Smooth muscle cell of the coronary artery (primary cell): ENCODE measurements at places on chromosomes 16 and 17. TPM values are rescaled to one million over a fixed set of nuclear protein-coding genes. Genes with fewer than 3 reads are reported as not detected.

MMP25 gene
- total RNA-seq = under 0.01 TPM in 1 of 2 replicates, not detected in the other

CDYL2 gene
- 3.2 and 5.6 TPM in 2 replicates for total RNA-seq

IRF8 gene
- total RNA-seq = not detected in 2 replicates

DOC2B gene
- total RNA-seq = not detected in 2 replicates

HOXB1 gene
- not detected in 2 replicates for total RNA-seq

CD7 gene
- total RNA-seq = not detected in 2 replicates

GP1BA gene
- not detected in 2 replicates for total RNA-seq

MEOX1 gene
- total RNA-seq = under 0.01 and 0.75 TPM in 2 replicates

SMIM36 gene
- total RNA-seq = not detected in 2 replicates
